H7 (cell line): ENCODE measurements at places on chromosomes 4 and X. TPM values are rescaled to one million over a fixed set of nuclear protein-coding genes. Genes with fewer than 3 reads are reported as not detected.

NXF3 gene
- total RNA-seq = 1.1 TPM in 1 of 2 replicates, not detected in the other

CLDN22 gene
- total RNA-seq = not detected in 2 replicates

PRKX gene
- total RNA-seq = 61.2 and 63.7 TPM in 2 replicates

H2BW2 gene
- total RNA-seq = not detected in 2 replicates

CSAG1 gene
- not detected in 2 replicates for total RNA-seq

MGAT4D gene
- not detected in 2 replicates for total RNA-seq

NAA11 gene
- not detected in 2 replicates for total RNA-seq

STAP1 gene
- not detected in 2 replicates for total RNA-seq

TMEM156 gene
- not detected in 2 replicates for total RNA-seq

NEIL3 gene
- 7.8 and 8.8 TPM in 2 replicates for total RNA-seq

GLRA2 gene
- total RNA-seq = not detected in 2 replicates

WAS gene
- 0.67 and 0.69 TPM in 2 replicates for total RNA-seq

MAGEA8 gene
- not detected in 2 replicates for total RNA-seq

CXCL10 gene
- not detected in 2 replicates for total RNA-seq

HTN1 gene
- not detected in 2 replicates for total RNA-seq

LETM1 gene
- total RNA-seq = 68.8 and 80.5 TPM in 2 replicates

CTAG1A gene
- not detected in 2 replicates for total RNA-seq

AVPR2 gene
- not detected in 2 replicates for total RNA-seq

SSX4 gene
- 0.07 and 0.26 TPM in 2 replicates for total RNA-seq

RHOH gene
- 1.4 and 2.1 TPM in 2 replicates for total RNA-seq

CFI gene
- total RNA-seq = not detected in 2 replicates

SERPINA7 gene
- total RNA-seq = not detected in 2 replicates

UBE2D3 gene
- total RNA-seq = 437 and 446 TPM in 2 replicates

GLRB gene
- 0.10 and 1.4 TPM in 2 replicates for total RNA-seq

APELA gene
- total RNA-seq = 39.4 and 71.9 TPM in 2 replicates

AWAT2 gene
- 0.26 TPM in 1 of 2 replicates, not detected in the other for total RNA-seq

MAOB gene
- total RNA-seq = 0.07 and 1.00 TPM in 2 replicates

VSIG4 gene
- not detected in 2 replicates for total RNA-seq

UTP14A gene
- total RNA-seq = 16.2 and 16.3 TPM in 2 replicates

NUDT10 gene
- total RNA-seq = 30.3 and 31.7 TPM in 2 replicates
